Caco-2 (cell line): ENCODE measurements at places on chromosomes 13 and 19. TPM values are rescaled to one million over a fixed set of nuclear protein-coding genes. Genes with fewer than 3 reads are reported as not detected.
A peak's percentile ranks its signal among the peaks of the same experiment; 100 is the strongest.

TEX29 gene
- total RNA-seq: 0.39 TPM in 1 of 2 replicates, not detected in the other

CYP2S1 gene
- total RNA-seq: 56.0 and 63.0 TPM in 2 replicates

GRCh38 chr19:42290523-42291434 is 11.2 kb upstream of the PRR19 start:
- peak; percentile 75 for DNase-seq

FFAR2 gene
- total RNA-seq: not detected in 2 replicates

APOE gene
- 1,346 and 1,404 TPM in 2 replicates for total RNA-seq

GRCh38 chr13:32650705-32651311 is 64.6 kb downstream of the PDS5B start:
- peak; percentile 68 for DNase-seq

GRCh38 chr13:67278235-67278634 is 48.1 kb upstream of the PCDH9 start:
- no peak for DNase-seq

DNA sequence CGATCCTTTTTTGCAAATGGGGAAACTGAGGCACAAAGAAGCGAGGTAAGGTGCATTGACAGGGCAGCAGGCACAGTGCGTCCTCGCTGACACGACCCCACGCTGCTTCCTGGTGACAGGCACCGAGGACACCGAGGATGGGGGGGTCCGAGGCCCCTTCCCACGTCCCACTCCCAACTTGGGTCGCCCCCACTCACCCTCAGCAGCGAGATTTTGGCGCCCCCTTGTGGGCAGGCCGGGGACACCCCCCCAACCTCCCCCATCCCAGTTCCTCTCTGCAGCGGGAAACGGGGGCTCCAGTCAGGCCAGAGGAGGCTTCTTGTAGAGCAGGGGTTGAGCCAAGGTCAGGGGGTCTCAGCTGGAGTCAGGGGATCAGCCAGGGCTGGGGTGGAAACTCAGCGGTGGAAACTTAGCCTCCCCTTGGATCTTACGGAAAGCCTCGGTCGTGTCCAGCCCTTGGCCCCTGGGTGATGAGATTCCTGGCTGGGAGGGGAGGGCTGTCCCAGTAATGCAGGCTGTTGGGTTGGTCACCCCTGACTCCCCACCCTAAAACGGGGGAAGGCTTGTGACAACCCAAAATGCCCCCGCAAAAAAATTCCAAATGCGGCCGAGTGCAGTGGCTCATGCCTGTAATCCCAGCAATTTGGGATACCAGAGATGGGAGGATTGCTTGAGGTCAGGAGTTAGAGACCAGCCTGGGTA is 8.2 kb downstream of the SMIM24 start:
- no peak for DNase-seq

DNA sequence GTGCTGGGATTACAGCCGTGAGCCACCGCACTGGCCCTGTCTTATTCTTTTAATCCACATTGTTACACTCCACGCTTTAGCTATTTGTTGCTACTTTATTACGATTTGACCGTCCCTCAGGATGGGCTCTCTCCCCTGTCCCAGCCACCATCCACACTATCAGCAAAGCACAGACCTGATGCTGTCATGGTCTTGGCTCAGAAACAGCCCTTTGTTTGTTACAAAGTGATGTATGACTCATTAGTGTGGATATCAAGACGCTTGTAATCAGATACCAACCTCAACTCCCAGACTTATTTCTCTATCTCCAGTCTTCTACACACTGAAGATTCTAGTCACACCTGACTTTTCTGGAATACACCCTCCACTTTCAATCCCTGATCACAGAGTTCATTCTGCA is 84.6 kb upstream of the FREM2 start:
- no peak for DNase-seq

DNA sequence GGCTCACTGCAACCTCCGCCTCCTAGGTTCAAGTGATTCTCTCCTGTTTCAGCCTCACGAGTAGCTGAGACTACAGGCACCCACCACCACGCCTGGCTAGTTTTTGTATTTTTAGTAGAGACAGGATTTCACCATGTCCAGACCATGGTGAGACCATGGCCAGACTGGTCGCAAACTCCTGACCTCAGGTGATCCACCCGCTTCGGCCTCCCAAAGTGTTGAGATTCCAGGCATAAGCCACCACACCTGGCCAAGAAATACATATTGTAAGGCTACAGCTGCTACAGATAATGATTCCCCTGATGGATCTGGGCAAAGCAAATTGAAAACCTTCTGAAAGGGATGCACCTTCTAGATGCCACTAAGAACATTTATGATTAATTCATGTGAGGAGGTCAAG is 17.8 kb downstream of the PLPP2 start:
- DNase-seq: no peak

GRCh38 chr13:33931397-33932311 is 113.7 kb downstream of the RFC3 start:
- DNase-seq: peak; percentile 41

DNA sequence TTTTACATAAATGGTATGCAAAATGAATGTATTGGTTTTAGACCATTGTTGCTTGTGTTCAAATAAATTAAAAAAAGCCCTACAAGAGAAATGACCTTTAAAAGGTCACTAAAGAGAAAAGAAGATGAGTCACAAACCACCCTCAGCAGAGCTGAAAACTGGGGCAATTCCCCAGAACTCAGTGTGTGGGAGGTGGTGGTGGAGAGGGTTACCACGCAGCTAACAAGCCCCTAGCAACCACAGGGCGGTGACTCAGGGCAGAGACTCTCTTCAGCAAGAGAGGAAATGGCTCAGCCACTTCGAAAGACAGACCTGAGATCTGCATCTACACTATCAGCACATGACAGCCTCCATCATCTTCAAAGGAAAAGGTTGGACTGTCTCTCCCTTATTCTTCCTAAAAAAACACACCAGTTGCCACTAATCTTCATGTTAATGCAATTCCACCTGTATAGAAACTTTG is 29.4 kb upstream of the NDFIP2 start:
- no peak for DNase-seq

- no peak for DNase-seq
Measured at GRCh38 chr13:20691616-20692015, 11.9 kb upstream of the IL17D start.

GRCh38 chr19:46761418-46761831 is 15.2 kb upstream of the STRN4 start:
- DNase-seq: no peak

GRCh38 chr13:98768522-98768921 is 16.1 kb upstream of the SLC15A1 start:
- no peak for DNase-seq

SULT2A1 gene
- total RNA-seq: 4.5 TPM in 2 replicates

ADGRE3 gene
- not detected in 2 replicates for total RNA-seq

- no peak for DNase-seq
Measured at GRCh38 chr19:33821871-33822270, 25.2 kb downstream of the KCTD15 start.

SIGLEC11 gene
- not detected in 2 replicates for total RNA-seq

DNA sequence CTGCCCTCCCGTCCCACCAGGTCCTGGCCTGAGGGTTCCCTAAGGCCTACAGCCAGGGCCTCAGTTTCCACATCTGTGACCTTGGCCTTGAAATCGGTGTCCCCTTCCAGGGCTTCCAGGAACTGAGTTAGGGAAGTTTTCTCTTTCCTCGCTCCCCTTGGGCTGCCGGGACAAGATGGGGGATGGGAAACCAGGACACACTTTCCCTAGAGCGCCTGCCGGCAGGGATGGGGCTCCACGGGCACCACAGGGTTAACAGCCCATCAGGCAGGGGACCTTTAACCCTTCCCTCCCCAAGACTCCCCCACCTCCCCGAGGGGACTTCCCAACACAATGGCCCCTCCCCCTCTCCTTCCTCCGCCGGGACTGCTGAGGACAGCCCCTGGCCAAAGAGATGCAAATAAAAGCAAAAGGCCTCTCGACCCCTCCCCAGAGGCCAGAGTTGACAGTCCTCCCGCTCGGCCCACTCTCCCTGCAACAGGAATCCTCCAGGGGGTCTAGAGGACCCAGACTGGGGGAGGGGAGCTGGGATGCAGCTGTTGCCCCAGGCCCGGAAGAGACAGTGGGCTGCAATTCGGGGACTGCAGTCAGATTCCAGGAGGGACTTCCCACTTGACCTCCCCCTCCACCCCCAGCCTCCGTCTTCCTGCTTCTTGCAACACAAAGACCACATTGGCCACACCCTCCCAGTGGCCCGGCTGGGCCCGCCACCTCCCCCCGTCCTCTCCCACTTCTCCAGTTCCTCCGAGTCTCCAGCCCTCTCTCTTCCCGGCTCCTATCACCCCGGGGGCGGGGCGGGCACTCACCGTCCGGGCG is 3.4 kb downstream of the BBC3 start:
- peak; percentile 97 for DNase-seq

TMC4 gene
- total RNA-seq: 38.9 and 45.9 TPM in 2 replicates

SLC5A5 gene
- 0.43 TPM in 1 of 2 replicates, not detected in the other for total RNA-seq

- no peak for DNase-seq
Measured at GRCh38 chr13:36353001-36353400, 6.8 kb upstream of the SPART start.

RNF17 gene
- 0.14 TPM in 2 replicates for total RNA-seq

SUGP1 gene
- total RNA-seq: 51.2 and 58.4 TPM in 2 replicates

DNA sequence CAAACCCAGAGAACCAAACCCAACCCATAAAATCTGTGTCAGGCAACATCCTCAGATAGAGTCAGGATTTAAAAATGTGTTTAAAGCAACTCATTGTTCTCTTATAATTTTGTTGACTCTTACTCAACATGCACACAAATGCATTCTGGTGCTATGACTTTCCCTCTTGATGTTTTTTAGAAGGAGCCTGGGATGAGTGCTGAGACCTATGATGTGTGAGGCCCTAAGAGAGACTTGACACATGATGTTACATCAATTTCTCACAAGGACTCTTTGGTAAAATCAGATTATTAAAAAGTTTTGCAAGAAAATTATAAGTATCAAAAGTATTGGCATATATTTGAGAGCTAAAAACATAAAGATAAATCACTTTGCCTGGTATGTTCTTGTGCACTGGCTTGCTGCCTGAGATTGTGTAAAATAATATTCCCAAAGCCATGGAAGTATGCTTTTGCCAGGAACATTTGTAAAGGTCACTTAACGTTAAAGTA is 173.9 kb downstream of the DCLK1 start:
- DNase-seq: no peak

- no peak for DNase-seq
Measured at GRCh38 chr19:362683-363082, 18.1 kb upstream of the MIER2 start.

KLF2 gene
- total RNA-seq: 0.77 and 1.2 TPM in 2 replicates
